Gastrocnemius medialis (tissue), 4 donors: ENCODE measurements at places on chromosomes 12 and 14. TPM values are rescaled to one million over a fixed set of nuclear protein-coding genes. Genes with fewer than 3 reads are reported as not detected.

DNA sequence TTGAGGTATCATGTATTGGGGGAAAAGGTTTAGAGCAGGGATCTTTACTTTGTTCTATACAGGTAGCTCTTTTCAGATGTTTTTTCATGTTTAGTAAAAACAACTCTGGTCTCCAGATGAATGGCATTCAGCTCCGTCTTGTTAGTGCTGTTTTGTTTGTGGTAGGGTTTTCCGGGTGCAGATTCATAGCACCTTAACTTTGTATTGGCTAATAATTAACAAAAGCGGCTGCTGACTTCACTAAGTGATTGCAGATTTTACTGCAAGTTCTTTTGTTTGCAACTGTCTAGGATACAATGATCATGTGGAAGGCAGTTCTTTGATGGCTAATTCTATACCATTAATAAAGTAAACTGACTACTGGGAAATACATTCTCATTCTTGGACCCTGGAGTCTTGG lies 32.2 kb upstream of the BHLHE41 start:
- DNase-seq = no peak

GRCh38 chr12:91651728-91652127 lies 469.1 kb upstream of the DCN start:
- no peak for DNase-seq

- no peak for DNase-seq
Measured at GRCh38 chr14:95668235-95668772, 17.9 kb upstream of the TCL1B start.

- no peak for DNase-seq
Measured at GRCh38 chr12:3250034-3250433, 172.9 kb downstream of the TSPAN9 start.

- no peak for DNase-seq
Measured at GRCh38 chr12:45282411-45282810, 66.5 kb downstream of the ANO6 start.

GRCh38 chr12:121050725-121051124 lies 11.7 kb upstream of the OASL start:
- DNase-seq = no peak

GRCh38 chr12:102371165-102371564 lies 109.2 kb downstream of the IGF1 start:
- no peak for DNase-seq

DNA sequence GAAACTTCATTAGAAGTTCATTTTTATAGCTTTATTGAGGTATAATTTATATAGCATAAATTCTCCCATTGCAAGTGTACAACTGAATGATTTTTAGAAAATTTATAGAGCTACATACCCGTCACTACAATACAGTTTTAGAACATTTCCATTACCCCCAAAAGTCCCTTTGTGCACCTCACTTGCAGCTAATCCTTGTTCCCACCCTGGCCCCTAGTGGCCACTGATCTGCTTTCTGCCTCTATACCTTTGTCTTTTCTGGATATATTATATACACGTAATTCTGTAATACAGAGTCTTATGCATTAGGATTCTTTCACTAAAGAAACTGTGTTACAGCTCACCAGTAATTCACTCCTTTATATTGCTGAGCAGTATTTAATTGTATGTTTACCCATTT lies 145.1 kb upstream of the DIO2 start:
- DNase-seq = no peak

- DNase-seq = no peak
Measured at GRCh38 chr14:79627058-79627457, 584.2 kb downstream of the DIO2 start.

The RAB5B gene
- 81.8 TPM for total RNA-seq

The RAB15 gene
- 7.3 TPM for total RNA-seq

The FITM1 gene
- 45.3 TPM for total RNA-seq

The GNB3 gene
- total RNA-seq = not detected

The PLBD1 gene
- total RNA-seq = 5.5 TPM

The MNAT1 gene
- total RNA-seq = 69.2 TPM

The OLR1 gene
- total RNA-seq = 0.42 TPM

The TMCC3 gene
- 47.0 TPM for total RNA-seq

The DYNLL1 gene
- 16.7 TPM for total RNA-seq
